ENCODE measurements at places on chromosomes 1 and 21.

DNA sequence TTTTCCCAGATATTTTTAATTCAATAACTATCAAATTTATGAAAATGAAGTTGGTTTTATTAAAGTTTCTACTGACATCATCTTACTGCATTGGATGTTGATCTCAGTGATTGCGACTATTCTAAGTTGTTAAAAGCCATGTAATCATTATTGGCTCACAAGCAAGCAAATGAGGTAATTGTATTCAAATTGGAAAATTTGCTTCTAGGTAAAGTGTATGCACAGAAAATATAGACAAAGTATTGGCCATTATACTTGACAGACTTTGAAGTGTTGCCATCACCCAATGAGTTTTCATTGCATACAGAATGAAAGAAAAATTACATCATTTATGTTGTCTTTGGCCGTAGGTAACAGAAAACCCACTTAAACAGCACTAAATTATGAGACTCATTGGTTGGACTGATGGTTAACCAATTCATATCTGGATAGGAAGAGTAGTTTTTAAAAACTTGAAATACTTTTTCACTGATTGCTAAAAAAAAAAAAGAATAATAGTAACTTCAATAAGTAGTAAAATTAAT is 299.2 kb downstream of the USP25 start:
- DNase-seq: no peak

- DNase-seq: no peak
Measured at GRCh38 chr1:119778886-119779560, 10.3 kb upstream of the HMGCS2 start.

GRCh38 chr1:182485861-182486260 is 35.9 kb downstream of the RGSL1 start:
- DNase-seq: no peak

- no peak for DNase-seq
Measured at GRCh38 chr1:110726755-110727154, 52.0 kb upstream of the KCNA3 start.

GRCh38 chr1:109204484-109204883 is 9.2 kb upstream of the SARS1 start:
- no peak for DNase-seq

All from CD8-positive, alpha-beta memory T cell (primary cell).